ENCODE measurements at places on chromosomes 1 and 21.

DNA sequence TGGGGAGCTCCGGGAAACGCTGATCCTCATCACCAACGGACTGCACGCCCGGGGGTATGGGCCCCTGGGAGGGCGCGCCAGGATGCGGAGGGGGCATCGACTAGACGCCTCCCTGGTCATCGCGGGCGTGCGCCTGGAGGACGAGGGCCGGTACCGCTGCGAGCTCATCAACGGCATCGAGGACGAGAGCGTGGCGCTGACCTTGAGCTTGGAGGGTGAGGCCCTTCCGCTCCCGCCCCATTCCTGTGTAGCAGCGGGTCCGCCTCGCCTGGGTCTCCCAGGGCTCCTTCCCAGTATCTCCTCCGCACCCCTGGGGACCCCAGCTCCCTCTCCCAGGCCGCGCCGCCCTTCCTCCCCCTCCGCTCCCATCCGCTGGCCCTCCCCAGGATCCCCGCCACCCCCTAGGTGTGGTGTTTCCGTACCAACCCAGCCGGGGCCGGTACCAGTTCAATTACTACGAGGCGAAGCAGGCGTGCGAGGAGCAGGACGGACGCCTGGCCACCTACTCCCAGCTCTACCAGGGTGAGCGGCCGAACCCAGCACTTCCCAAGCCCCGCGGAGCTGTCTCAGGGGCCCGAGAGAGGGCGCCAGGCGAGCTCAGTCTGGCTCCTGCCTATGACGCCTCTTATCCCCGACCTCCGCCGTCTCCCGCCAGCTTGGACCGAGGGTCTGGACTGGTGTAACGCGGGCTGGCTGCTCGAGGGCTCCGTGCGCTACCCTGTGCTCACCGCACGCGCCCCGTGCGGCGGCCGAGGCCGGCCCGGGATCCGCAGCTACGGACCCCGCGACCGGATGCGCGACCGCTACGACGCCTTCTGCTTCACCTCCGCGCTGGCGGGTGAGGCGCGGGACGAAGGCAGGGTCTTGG lies 5.0 kb downstream of the HAPLN2 start:
- DNase-seq, result peak; percentile 80

DNA sequence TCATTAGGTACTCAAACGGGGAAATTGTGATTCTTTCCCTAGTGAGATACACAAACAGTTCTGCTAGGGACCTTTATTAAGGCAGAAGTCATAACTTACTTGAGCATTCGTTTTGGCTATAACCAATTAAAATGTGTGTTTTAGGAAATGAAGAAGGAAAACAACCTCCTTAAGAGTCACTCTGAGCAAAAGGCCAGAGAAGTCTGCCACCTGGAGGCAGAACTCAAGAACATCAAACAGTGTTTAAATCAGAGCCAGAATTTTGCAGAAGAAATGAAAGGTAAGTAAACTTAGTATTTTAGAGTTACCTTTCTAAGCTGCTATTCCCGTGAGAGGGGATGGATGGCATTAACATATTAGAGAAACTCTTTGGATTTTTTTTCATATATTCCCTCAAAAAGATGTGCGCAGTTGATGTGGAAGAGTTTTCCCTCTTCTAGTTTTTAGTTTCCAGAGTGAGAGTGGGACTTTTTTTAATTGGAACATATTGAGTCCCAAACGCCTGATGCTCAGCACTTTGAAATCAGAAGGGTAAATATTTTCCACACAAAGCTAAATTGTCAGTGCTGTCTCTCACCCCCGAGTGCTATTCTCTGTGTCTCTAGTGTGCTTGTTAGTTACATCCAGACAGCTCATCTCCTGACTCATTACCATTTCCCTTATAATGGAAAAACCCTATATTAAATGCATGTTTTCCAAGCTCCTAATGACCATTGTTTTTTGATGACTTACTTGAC lies 34.9 kb downstream of the CENPF start:
- no peak for DNase-seq

DNA sequence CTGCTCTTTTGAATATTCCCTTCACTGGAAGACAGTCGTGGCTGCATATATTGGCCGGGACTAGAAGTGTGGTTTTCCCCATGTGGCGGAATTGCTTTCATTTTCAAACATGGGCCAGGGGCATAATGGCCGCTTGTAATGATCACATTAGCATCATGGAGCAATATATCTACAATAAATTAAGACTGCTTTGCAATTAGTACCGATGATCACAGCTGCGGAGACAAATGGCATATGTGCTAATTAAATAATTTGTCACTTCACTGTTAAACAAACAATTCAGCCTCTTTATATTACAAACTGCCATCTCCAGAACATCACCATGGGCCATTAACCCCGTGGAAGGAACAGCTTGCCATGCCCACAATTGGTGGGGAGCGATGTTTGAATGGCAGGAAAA lies 68.2 kb upstream of the OLIG2 start:
- no peak for DNase-seq

DNA sequence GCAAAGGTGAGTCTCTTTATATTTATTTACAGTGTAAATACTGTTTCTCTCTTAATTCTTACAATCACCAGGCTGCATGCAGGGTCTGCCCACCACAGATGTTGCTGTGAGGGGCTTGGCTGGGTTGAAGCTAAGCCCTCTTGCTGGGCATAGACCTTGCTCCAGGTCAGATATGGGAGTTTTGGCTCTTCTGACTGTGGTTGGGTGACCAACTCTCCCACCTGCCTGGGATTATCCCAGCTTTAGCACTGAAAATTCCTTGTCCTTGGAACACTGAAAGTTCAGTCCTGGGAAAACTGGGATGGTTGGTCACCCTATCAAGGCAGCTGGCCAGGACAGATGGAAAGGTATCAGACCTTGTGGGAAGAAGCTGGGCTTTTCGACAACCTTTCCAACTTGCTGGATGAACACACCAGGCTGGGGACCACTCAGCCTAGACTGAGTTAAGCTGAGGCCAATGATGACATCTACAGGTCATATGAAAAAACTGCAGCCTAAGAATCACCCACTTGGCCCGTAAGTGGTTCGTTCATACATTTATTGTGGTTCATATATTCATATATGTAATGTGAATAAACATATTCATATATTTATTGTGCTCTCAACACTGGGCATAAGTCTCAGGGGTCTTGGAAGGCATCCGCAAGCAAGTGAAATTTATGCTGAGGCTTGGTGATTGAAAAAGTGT lies 26.6 kb upstream of the HPDL start:
- no peak for DNase-seq

Data from activated CD8-positive, alpha-beta memory T cell treated with anti-CD3 and anti-CD28 coated beads, Interleukin-2, amount 50 U/mL, for 48 hours (primary cell).